Stimulated activated CD4-positive, alpha-beta T cell treated with anti-CD3 and anti-CD28 coated beads, Interleukin-12 subunit alpha, Interleukin-12 subunit beta, amount 100 ng/mL, for 4 hours (primary cell): ENCODE measurements at places on chromosomes 1 and 21.
A peak's percentile ranks its signal among the peaks of the same experiment; 100 is the strongest.

GRCh38 chr1:234893725-234894630 is 234.7 kb downstream of the TOMM20 start:
- peak; percentile 16 for DNase-seq

DNA sequence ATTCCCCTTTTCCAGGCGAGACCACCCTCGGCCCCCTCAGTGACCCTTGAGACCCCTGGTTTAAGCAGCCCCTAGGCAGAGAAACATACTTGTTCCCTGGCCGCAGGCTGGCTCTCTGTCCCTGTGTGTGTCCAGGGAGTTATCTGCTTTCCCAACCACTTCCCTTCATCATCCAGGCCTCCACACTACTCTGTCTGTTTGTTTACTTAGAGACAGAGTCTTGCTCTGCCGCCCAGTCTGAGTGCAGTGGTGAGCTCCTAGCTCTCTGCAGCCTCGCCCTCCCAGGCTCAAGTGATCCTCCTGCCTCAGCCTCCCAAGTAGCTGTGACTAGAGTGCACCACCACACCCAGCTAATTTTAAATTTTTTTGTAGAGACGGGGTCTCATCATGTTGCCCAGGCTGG is 5.8 kb upstream of the VWA1 start:
- no peak for DNase-seq

DNA sequence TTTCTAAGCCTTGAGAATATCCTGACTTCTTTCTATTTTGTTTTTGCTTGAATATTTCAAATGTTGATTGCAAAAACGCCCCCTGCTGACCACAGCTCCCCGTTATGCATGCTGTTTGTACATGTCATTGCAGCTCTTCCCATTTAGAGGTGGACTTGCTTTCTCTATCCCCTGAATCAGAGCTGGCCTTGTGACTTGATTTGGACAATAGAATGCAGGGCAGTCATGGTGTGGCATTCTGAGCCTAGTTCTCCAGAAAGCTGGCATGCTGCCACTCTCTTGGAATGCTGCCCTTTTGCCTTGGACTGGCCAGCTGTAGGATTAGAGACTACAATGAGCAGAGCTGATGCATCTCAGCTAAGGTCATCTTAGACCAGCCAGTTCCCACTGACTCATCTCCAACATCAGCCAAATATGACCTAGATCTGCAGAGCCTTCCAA is 1561.5 kb downstream of the MRPL39 start:
- no peak for DNase-seq

- DNase-seq: no peak
Measured at GRCh38 chr1:47537268-47537667, 99.4 kb downstream of the FOXD2 start.

GRCh38 chr21:38798481-38798882 is 7.2 kb upstream of the ETS2 start:
- no peak for DNase-seq

GRCh38 chr1:85365851-85366250 is 89.4 kb upstream of the BCL10 start:
- DNase-seq: no peak

- no peak for DNase-seq
Measured at GRCh38 chr1:32073299-32074229, 825 bp downstream of the TMEM39B start.

DNA sequence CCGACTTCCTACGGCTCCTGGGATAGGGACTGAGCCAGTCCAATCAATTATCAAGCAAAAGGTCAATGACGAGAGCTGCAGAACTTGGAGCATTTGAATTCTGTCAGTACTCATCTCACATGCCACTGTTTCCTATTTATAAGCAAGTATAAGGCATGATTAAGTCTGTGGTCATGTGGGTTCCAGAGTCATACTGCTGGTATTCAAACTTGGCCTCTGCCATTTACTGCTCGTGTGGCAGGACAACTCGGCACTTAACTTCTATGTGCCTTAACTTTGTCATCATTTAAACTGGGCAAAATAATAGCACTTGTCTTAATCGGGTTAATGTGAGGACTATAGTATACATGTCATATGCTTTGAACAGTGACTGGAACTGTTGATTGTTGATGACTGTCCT is 44.9 kb upstream of the TNFSF18 start:
- no peak for DNase-seq

DNA sequence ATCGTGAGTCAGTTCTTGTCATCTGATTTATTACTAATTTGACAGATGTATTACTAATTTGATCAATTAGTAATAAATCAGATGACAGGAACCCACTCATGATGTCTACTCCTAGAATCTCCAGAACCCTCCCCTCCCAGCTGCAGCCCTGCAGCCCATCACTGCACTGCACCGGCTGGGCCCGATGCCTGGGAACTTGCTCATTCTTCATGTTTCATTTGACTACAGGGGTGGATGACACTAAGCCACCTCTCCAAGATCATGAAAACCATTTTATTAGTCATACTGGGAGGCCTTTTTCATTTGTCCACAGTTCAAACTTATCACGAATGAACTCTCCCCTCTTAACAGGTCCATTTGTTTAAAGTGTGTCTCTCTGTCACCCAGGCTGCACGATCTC is 41.0 kb downstream of the KCNH1 start:
- DNase-seq: no peak

- no peak for DNase-seq
Measured at GRCh38 chr1:67189953-67190352, 23.7 kb downstream of the IL23R start.
